ENCODE measurements at places on chromosomes 3 and 15.

GRCh38 chr3:130757611-130758150 is 11.1 kb upstream of the PIK3R4 start:
- DNase-seq: no peak

- no peak for DNase-seq
Observed at GRCh38 chr15:29686079-29686425, 136.2 kb downstream of the TJP1 start.

- DNase-seq: no peak
Observed at GRCh38 chr15:99282121-99282520, 30.8 kb downstream of the LRRC28 start.

DNA sequence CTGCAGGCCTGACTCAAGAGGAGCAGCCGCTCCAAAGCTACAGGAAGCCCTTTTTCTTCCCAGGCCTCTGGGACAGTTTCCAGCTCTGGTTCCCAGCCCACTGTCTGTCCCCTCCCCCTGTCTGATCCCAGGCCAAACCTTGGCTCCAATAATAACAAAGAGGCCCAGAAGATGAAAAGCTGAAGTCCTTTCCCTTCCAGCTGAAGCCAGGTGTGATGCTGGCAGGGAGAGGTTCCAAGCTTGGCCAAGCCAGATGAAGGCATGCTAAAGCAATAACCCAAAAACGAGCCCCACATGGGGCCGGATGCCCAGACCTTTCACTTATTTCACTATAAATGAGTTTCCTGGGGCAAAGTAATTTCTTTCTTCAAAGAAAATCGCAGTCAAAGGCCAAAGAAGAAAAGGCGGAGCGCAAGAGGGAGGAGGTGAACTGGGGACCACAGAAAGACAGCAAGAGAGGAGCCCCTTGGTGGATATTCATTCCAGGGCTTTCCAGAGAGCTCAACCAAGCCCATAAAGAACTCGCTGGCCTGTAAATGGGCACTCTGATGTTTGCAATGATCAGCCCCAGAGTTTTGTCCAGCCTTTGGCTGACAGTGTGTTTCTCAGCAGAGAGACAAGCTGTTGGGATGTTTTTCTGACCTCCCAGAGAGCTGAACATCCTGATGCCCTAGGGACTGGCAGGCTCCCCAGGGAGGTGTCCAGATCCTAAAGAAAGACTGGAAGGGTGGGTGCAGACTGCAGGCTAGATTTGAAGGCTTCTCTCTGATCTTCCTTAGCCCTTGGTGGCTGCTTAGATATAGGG is 157.6 kb downstream of the UACA start:
- no peak for DNase-seq

- no peak for DNase-seq
Observed at GRCh38 chr3:72004749-72005292, 219.9 kb upstream of the PROK2 start.

DNA sequence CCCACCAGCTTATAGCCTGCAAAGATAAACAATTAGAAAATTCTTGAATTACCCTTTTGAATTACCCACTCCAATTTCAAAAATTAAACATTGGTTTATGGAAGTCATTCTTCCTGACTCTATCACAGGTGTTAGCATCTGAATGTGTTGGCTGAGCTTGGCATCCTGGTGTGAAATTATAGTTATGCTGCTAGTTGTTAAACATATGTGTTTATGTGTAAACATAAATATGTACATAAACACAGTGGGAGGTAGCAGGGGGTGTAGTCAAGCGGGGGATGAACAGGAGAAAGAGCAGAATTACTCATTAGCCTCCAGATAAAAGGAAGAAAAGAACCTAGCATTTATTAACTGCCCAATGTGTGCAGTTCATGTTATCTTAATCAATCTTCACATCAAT is 530.2 kb downstream of the MCTP2 start:
- DNase-seq: no peak

- no peak for DNase-seq
Observed at GRCh38 chr3:178201714-178202113, 334.5 kb upstream of the KCNMB2 start.

DNA sequence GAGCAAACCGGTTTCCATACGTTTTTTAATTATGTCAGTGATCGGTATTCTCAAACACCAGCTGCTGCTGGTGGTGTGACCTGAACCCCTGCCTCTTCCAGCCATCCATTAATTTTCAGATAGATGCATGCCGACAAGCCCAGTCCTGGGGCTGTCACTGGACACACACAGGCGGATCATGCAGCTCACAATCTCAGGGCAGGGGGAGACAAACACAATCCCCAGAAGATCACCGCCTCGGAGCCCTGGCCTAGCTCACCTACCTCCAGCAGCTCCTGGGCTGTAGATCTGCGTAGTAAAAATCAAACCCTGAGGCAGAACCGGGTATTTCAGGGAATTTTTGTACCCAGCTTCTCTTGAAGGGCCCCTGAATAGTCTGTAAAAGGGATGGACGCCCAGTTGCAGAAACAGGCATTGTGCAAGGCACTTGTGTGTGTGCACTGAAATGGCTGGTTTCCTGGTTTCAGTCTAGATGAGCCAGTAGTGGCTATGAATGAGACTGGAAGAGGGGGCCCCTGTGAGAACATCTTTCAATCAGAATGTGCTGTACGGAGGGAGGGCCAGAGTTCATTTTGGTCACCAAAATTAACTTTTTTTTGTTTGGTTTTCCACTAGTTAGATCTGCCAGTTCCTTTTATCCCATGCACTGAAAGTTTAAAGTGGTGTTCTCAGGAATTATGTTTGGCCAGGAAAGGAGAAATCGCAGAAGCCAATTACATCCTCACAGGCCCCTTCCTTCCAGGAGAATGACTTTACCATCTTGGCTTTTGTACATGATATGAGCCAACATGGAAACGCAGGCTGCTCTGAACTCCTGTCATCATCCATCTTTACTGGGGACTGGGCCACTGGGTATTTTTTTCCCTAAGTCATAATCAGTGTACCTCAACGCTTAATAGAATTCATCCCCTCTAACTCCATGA is 55.0 kb upstream of the RPL32 start:
- no peak for DNase-seq
